Kidney (tissue), 22 donors: ENCODE measurements at places on chromosomes 6 and 20. TPM values are rescaled to one million over a fixed set of nuclear protein-coding genes. Genes with fewer than 3 reads are reported as not detected.

- DNase-seq: no peak
Measured at GRCh38 chr20:47857187-47857568, 71.9 kb upstream of the SULF2 start.

DNA sequence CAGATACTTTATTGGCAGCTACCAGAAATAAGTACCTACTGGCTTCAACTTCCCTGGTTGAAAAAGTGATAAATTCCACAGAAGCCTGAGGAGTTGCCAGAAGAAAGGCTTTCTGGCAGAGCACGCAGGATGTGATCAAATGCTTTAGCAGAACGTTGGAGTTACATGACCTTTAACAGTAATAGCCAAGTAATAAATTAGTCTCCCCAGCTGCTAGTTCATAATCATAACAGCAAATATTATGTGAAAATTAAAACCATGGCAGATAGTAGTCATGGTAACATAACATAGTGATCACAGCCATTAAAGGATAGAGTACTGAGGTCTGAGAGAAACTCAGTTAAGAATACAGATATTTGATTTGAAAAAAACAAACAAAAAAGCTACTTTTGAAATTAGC lies 567.7 kb downstream of the ADGRB3 start:
- peak; percentile 3 for DNase-seq

GRCh38 chr6:107823047-107823557 lies 1.0 kb downstream of the SCML4 start:
- DNase-seq: no peak

- DNase-seq: no peak
Measured at GRCh38 chr20:35314816-35315631, 22.8 kb upstream of the FAM83C start.

GRCh38 chr20:23515250-23515939 lies 24.5 kb downstream of the CST8 start:
- DNase-seq: peak; percentile 28

- no peak for DNase-seq
Measured at GRCh38 chr20:22374678-22375590, 209.4 kb downstream of the FOXA2 start.

DNA sequence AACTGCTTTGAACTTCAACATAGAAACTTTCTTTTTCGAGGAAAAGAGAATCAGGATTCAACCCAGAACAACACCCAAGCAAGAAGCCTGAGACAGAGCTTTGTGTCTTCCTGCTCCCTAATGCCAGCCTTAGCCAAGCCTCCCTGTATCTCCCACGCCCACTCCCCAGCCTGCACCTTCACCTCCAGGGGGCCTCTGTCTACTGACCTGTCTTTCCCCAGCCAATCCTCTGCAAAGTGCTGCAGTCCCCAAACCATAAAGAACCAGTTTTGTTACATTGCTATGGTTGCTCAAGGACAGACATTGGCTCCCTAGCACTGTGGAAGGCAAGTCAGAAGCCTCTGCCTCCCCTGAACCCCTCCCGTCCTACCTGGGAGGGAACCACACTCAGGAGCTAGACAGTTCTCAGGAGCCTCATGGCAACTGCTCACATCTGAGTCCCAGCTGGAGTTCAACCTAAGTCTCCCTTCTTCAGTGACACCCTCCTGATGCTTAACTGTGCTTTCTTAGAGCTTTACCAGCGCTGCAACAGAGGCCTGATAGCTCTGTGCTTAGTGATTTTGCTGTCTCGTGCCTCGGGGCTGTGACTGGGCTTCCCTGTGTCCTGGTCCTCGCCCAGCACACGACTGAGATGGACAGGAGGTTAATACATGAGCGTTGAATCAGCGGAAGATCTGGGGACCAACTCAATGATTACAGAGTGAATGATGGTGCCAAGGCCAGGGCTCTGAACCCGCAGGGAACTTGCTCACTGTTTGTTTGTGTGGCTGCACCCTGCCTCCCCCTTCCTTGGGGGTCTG lies 101.5 kb upstream of the DUSP22 start:
- no peak for DNase-seq

DNA sequence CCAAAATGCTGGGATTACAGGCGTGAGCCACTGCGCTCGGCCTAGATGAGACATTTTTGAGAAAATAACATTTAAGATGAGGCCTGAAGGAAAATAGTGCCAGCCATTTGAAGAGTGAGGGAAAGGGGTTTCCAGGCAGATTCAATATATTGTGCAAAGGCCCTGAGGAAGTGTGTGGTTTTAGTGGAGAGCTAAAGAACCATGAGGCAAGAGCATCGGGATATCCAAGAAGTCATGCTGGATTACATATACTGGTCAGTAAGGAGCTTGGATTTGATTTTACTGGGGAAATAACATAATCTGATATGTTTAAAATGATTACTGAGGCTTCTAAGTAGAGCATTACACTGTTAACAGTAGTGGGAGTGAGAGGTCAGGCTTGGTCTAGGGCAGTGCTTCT lies 47.0 kb downstream of the CARMIL1 start:
- no peak for DNase-seq

DNA sequence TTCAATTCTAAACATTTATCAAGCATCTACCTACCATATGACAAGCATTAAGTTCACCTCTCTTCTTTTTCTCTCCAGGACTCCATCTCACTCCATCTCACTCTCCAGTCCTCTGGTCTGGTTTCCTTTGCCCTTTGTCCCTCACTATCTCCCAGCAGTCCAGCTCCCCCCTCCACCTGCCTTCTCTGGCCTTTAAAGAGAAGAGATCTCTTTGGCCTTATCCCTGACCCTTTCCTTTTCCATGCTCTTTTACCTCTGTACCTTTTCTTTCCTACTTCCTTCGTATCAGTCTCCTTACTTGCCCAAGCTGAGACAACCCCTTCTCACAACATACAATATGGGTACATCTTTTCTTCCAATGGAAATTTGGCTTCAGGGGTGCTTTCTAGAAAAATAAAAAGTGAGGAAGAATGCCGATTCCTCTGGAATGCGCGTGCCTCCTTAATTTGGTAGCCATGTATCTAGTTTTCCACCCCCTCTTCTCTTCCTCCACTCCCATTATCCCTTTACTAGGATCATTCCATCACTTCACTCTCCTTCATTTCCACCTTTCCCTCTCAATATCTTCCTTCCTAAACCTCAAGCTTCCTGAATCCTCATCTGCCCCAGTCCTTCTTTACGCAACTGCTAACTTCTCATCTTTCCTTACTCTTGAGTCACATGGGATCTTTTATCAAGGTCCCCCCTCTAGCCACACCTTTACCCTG lies 745 bp upstream of the AGPAT1 start:
- DNase-seq: no peak

DNA sequence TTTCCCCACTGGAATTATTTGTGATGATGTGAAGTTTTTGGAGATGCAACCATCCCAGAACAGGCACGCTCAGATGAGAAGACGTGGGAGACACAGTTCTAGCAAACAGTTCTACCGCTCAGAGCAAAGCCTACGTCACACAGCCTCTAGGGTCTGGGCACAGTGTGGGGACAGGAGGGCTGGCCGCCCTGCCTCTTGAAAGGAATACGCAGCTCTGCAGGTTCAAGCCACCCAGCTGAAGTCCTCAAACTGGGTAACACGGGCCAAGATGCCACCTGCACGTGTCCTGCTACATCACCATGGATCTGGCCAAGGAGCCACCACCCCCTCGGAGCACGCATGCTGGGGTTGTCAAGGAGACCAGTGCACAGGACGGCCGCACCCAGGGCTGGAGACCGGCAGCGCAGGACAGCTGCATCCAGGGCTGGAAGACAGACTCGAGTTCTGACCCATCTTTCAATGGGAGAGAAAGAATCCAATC lies 75.0 kb downstream of the NOL4L start:
- DNase-seq: peak; percentile 52

- DNase-seq: peak; percentile 47
Measured at GRCh38 chr6:160249671-160250070, 8.9 kb downstream of the SLC22A2 start.

GRCh38 chr6:140548366-140548765 lies 1173.9 kb upstream of the CITED2 start:
- DNase-seq: no peak

GRCh38 chr20:8271727-8272126 lies 139.7 kb downstream of the PLCB1 start:
- no peak for DNase-seq

GRCh38 chr6:15447546-15448267 lies 201.8 kb downstream of the JARID2 start:
- no peak for DNase-seq

DNA sequence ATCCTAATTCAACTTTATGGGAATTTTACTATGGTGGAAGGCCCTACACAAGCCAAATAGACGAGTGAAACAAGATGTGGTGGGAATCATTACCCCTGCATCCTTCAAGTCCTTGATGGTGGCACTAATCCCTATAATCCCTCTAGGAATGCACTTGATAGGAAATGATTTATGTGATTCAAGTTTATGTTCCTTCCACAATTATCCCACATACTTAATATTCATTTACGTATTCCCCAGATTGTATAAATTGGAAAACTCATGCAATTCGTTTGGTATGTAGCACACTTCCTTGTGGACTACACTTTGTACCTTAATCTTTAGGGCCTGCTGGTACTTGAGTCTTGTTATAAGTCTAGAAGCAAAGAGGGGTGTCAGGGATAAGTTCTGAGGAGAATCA lies 40.8 kb downstream of the PKIB start:
- DNase-seq: no peak

DNA sequence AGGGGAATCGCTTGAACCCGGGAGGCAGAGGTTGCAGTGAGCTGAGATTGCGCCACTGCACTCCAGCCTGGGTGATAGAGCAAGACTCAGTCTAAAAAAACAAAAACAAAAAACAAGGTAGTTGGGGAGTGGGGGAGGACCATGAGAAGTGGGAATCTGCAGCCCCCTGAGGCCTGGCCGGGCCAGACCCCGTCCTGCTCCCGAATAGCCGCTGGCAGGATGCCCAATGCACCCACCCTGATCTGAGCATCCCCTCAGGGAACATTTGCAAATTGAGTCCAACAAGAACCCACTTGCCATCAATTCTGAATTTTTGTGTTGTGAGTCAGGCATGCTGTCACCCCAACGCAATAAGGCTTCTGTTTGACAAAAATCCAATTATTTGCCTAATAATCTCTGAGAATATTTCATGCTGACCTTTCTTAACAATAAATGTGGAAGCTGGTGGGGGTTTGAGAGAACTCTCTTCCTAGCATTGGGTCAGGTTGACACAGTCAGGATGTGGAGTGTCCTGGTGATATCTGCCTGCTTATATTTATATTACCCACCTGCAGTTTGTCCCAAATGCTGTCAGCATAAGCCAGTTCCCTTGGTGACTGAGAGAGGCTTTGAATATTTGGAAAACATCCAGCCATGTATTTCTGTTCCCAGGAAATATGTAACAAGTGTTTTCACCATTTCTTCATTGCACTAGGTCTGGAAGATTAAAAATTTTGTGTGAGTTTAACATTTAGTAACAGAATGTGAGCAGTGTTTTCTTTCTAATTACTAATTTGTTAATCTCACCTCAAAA lies 28.4 kb upstream of the FRMD1 start:
- DNase-seq: peak; percentile 68

DNA sequence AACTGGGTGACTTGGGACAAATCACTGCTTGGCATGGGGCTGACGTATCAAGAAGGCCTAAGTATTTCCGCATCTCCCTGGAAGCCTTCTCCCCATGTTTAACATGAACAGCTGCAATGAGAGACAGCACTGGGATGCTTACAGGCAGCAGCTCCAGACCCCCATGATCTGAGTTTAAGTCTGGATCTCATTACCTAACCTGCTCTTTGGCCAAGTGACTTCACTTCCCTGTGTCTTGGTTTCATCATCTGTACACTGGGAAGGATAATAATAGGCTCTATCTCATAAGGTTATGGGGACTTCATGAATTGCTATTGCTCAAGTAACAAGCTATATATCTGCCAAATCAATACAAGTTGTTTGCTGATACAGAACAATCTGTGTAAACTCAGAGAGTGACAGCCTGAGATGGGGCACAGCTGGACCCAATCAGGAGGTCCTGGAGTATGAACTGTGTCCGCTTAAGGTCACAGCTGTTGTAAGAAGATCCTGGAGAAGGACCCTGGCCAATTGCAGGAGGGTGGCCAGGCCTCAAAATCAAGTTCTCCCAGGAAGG lies 56.0 kb downstream of the TGM2 start:
- peak; percentile 44 for DNase-seq

- DNase-seq: no peak
Measured at GRCh38 chr20:22453244-22454080, 130.9 kb downstream of the FOXA2 start.

GRCh38 chr6:72740135-72740534 lies 118.3 kb downstream of the KCNQ5 start:
- no peak for DNase-seq

GRCh38 chr20:38604873-38605303 lies 3.3 kb downstream of the ARHGAP40 start:
- DNase-seq: no peak

DNA sequence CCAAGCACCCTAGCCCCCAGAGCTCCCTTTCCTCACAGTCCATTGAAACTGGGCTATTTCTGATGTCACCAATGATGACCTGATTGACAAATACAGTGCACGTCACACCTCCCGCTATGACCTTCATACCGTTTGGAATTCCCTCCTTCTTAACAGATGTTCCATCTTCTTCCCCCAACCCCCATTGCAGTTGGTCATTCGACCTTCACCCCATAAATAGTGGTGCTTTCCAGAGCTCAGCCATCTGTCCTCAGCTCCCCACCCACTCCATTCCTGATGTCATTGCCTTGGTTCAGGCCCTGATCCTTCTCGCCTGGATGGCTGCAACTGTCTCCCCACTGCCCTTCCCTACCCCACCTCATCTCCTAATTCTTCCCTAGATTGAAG lies 198.5 kb downstream of the SOD2 start:
- DNase-seq: no peak

- DNase-seq: no peak
Measured at GRCh38 chr6:128256095-128256494, 264.3 kb downstream of the PTPRK start.

DNA sequence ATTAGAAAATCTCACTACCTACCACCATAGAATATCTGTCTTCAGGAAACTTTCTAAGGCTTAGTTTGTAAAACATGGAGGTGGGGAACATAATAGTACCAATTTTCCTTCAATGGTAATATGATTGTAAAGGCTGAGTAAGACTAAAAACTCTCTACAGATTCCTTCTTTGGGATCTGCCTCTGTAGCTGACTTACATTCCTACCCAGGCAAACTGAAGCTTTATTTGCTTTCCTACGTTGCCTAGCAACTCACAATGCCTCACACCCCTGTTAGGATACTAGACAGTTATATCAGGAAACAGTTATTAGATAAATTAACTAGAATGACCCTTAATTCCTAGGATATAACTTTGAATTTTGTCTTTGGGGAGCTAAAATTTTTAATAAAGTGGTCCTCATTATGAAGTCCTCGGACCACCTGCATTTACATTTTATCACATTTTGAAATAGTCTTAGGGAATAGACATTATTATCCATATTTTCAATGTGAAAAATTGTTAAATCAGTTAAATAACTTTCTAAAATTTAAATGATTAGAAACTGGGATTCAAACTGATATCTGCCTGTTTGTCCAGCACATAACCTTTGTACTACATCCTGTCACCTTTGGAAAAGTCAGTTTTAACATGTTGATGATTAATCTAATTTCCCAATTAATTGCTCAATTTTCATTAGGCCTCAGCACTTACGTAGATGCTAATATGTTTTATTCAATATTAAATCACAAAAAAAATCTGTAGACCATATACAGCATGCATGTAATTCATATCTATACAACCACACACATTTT lies 591.4 kb downstream of the RNF144B start:
- no peak for DNase-seq

GRCh38 chr6:56259234-56260077 lies 12.1 kb upstream of the COL21A1 start:
- DNase-seq: no peak

The GGTLC1 gene
- polyA plus RNA-seq: not detected

The SFT2D1 gene
- 73.2 TPM for polyA plus RNA-seq

The TFAP2C gene
- polyA plus RNA-seq: 0.65 TPM

The C6orf132 gene
- 5.6 TPM for polyA plus RNA-seq

The GCNT2 gene
- polyA plus RNA-seq: 10.5 TPM

The C6orf141 gene
- not detected for polyA plus RNA-seq
